ENCODE measurements at places on chromosomes 7 and 10. TPM values are rescaled to one million over a fixed set of nuclear protein-coding genes. Genes with fewer than 3 reads are reported as not detected.
A peak's percentile ranks its signal among the peaks of the same experiment; 100 is the strongest.

DNA sequence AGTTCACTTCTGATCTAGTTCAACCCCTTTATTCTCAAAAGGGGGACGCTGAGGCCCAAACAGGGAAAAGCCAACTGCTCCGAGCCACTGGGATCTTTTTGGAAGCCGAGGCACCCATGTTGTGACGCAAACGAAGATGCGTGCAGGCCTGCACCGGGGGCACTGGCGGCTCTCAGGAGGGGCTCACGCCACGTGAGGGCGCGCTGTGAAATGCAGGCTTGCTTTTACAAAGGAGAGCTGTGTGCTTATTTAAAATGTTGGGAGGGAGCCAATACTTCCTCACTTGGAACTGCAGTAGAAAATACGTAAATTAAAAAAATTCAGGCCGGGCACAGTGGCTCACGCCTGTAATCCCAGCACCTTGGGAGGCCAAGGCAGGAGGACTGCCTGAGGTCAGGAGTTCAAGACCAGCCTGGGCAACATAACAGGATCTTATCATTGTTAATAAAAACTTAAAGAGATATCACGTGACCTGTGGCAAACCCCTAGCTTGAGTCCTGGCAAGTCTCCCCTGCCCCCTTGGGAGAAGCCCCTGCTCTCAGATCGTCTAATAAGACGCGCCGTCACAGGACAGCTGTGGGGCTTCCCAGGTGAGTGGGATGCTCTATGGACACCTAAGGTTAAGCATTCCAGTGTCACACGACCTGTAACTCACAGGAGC is 16.3 kb downstream of the BRI3 start:
- DNase-seq: no peak

GRCh38 chr10:15167411-15168290 is 842 bp downstream of the NMT2 start:
- DNase-seq: peak; percentile 68

DNA sequence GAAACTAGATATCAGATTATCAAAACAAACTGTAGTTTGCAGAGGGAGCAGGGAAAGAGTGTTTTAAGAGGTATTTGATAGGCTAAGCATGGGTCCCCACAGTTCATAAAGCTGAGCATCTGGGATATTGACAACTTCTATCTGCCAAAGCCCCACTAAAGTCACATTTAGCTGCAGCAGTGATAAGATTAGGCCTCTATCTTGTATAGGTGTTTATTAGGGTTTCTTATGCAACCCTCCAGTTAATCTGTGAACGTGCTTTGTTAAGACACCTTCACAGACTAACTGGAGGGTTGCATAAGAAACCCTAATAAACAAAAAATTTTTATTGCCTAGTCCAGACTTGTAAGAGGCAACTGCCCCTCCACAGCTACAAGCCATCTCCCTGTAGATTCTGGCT is 78.0 kb downstream of the CYP51A1 start:
- no peak for DNase-seq

ANKRD7 gene
- total RNA-seq: not detected

HPSE2 gene
- total RNA-seq: not detected

TFEC gene
- not detected for total RNA-seq
